ENCODE measurements at places on chromosomes 4 and X.

DNA sequence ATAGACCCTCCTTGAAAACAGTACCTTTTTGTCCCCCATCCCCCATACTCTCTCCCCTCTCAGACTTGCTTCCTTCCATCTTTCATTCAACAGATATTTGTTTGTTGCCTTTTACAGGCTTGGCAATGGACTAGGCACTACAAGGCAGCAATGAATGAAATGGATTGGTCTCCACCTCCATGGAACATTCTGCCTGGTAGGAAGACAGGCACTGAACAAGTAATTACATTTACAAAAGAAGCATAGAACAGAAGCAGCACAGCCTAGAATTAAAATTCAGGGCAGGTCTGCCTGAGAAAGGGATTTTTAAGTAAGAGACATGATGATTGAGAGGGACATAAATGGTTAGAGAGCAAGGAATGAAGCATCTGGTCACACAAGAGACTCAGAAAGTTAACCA, 346.1 kb downstream of the GRXCR1 start:
- no peak for DNase-seq

GRCh38 chr4:105257817-105258495, 111.3 kb downstream of the TET2 start:
- no peak for DNase-seq

GRCh38 chr4:176548571-176548970, 228.8 kb downstream of the SPCS3 start:
- DNase-seq: no peak

DNA sequence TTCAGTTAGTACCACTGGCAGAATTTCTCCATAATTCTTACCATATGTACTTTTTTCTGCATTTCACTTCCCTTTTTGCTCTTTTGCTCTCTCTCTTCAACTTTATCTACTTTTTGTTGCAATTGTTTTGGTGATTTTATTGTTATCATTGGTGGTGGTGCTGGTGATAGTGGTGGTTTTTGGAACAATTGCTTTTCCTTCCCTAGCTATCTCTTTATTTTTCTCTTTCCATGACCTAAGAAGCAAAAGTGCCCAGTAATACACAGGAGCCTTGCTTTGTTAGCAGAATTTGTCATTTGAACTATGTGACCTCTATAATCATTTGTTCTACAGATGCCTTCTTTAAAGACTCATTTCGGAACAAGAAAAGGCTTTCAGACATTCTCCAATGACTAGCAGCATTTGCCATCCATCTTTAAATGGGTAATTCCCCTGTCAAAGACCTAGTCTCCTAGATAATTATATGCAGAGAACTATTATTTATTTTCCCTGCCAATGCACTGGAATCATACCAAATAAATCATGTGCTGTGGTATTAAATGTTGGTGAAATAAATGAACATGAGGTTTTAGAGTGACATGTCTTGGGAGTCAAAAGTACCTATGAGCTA, 154.5 kb downstream of the GASK1B start:
- DNase-seq: no peak

DNA sequence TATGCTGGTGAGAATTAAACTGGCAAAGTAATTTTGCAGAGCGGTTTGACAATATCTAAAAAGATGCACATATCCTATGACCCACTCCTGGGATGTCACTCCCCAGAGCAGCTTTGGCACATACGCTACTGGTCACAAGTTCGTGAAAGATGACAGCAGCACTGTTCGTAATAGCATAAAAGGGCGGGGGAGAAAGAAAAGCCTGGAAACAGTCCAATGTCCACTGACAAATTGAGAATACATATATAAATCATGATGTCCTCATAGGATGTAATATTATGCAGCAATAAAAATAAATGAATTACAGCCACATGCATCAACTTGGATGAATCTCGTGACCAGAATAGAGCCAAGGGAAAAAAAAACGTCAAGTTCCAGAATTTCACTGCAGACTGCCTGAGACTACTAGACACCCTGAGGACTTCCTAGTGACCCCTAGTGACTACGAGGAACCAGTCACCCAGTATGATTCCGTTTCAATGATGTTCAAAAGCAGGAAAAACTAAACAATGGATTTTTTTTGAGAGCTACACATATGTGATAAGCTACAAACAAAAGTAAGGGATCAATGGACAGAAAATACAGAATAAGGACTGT, 1.8 kb downstream of the PCSK1N start:
- DNase-seq: no peak

DNA sequence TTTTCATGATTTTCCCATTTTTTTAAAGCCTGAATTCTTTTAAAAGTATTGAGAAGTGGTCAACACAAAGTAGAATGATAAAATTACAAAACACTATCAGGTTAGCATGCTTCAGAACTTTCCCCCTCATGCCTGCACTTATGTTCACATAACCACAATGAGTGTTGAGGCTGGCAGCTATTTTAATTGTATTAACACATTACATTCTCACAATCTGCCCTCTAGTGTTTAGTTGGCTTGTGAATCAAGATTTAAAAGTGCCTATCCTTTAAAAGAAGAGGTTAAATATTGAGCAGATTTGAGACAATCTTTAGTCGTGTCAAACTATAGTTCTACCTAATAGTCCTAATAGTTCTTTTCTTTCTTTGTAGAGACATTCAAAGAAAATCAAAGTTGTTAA, 93.6 kb upstream of the NAP1L5 start:
- DNase-seq: no peak

GRCh38 chrX:15475021-15475420, 18.1 kb downstream of the PIR start:
- no peak for DNase-seq

DNA sequence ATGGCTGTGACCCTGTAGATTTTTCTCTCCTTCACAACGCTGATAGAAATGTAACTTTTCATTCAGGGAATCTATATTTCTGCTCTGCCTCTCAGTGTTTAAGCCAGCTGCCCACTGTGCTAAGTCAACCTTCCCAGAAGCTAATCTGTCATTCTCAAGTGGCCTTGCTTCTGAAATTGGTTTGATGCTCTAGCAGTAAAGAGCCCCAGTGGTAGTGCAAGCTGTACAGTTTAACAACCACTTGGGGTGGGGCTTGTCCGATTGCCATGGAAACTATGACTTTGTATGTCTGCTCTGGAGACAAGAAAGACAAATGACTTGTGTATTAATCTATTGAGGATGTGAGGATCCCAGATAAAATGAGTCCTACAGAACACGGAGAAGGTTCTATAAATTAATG, 620.9 kb upstream of the GALNT7 start:
- DNase-seq: no peak
